LoVo (cell line): ENCODE measurements at places on chromosomes 7 and 10.

DNA sequence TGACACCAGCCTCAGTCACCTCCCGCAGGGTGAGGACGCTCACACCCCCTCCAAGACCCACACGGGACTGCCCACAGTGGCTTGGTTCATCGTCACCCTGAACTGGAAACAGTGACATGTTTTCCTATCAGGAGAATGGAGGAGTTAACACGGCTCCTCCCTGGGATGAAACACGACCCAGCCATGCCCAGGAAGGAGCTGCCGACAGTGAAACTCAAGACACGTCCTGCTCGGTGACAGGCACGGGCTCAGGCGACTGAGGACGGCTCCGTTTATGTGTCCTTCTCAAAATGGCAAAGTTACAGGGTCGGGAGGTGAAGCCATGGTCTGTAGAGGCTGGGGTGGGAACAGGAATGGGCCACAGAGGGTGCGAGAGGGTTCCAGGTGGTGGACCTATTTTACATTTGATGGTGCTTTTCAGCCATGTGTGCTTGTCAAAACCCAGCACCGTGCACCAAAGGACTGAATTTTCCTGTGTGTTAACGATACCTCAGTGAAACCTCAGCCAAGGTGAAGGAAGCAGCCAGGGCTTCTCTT, 272.4 kb downstream of the ADARB2 start:
- DNase-seq = no peak

DNA sequence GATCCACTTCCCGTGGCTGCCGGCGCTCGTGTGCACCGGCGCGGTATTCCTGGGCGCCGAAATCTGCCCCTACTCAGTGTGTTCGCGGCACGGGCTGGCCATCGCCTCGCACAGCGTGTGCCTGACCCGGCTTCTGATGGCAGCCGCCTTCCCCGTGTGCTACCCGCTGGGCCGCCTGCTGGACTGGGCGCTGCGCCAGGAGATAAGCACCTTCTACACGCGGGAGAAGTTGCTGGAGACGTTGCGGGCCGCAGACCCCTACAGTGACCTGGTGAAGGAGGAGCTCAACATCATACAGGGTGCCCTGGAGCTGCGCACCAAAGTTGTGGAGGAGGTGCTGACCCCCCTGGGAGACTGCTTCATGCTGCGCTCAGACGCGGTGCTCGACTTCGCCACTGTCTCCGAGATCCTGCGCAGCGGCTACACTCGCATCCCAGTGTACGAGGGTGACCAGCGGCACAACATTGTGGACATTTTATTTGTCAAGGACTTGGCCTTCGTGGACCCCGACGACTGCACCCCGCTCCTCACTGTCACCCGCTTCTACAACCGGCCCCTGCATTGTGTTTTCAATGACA, 1.3 kb downstream of the CNNM1 start:
- DNase-seq = no peak

DNA sequence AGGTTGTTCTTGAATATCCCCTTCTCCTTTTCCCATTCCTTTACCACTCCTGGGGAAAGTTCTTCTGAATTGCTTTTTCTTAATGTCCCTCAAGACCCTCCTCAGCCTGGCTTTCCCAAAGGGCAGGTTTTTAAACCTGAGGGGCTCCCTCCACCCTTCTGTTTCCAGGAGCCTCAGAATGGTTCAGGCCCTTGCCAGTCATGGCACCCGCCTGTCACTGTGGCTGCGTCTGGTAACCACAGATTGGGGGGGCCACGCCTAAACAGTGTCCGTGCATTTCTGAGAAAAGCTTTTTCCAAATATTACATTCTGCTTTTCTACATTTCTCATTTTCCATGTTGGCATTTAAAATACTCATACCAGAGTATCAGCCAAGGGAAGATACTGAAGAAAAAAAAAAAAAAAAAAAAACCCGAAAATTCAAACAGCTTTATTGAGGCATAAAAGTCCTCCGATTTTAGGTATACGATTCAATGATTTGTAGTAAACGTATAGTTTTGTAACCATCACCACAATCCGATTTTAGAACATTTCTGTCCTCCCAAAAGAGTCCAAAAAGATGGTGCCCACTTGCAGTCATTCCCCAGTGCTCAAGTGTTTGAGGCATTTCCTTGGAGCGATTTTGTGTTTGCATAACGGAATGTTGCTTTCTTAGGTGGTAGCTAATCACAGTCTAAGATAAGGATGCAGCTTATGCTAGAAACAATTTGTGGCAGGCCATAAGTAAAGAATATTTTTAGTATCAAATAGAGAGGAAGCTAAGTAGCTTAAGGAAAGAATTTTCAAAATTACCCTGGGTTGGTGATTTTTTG, 22.1 kb downstream of the HKDC1 start:
- DNase-seq = no peak

DNA sequence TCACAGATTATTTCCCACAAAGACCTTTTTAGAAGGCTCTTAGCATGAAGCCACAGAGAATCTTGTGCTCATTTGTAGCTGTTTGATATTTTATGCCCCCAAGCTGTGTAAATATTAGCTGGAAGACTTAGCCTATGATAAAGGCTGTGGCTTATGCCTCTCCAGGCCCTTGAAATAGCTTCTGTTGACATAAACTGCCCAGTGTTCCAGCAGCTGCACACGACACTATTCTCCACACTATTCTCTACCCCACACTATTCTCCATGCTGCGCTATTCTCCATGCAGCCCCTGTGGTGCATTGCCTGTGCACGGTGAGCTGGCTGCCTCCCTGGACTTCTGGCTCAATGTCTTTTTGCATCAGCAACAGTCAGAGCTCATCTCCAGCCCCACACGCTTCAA, 13.1 kb downstream of the DDC start:
- DNase-seq = no peak

DNA sequence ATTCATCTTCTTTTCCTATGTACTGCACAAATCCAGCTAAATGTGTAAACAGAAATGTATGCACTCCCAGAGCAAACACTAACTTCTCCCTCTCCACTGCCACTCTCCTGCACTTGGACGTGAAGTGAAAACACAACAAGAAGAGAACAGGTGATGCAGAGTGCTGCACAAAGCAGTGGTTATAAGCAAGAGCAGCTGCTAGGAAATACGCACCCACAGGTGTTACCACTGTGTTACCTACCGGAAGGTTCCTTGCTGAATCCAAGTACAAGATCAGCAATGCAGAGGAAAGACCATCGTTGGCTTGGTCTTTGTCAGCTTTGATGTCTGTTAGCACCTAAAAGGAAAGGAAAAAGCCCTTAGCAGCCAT, 54.6 kb upstream of the NCAPG2 start:
- no peak for DNase-seq

DNA sequence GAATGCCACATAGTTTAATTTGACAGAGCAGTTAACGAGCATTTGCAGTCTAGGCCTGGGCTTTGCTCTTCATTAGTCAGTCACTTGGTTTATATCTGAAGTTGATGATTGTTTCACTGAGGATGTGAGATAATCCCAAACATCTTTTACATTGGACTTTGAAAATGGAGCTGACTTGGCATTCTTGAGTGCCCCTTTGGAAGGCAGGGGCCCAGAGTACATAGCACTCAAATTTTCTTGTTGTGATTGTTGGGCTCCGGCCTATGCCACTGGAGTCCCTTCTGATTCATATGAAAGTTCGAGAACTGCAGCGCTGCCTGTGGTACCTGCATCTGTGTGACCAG, 21.9 kb downstream of the DNAJB6 start:
- DNase-seq = no peak

DNA sequence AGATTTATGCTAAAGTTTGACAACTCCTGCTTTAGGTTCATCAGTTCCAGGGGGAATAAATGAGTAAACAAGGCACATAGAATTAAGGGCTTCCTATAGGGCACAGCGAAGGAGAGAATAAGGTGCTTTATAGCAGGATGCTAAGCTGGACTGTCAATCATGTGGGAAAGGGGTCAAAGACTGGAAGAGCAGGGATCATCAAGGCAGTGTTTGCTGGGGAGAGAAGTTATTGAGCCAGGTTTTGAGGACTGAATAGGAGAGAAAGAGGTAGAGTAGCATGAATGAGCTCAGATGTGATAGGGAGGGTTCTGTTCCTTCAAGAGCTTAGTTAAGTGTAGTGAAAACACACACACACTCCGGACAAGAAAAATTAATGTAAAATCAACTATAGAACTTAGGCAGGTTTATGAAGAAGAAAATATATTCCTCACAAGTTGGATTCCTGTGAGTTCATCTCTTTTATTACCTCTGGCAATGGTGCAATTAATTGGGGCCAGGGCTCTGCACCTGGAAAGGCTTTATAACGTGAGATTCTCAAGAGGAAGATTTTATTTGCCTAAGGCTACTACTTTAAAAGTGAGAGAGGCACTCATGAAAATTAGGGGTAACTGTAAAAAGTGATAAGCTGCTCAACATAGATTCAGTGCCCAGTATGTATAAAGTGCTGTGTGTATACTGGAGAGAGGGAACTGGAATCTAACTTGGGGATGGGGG, 222.4 kb downstream of the AUTS2 start:
- DNase-seq = no peak

DNA sequence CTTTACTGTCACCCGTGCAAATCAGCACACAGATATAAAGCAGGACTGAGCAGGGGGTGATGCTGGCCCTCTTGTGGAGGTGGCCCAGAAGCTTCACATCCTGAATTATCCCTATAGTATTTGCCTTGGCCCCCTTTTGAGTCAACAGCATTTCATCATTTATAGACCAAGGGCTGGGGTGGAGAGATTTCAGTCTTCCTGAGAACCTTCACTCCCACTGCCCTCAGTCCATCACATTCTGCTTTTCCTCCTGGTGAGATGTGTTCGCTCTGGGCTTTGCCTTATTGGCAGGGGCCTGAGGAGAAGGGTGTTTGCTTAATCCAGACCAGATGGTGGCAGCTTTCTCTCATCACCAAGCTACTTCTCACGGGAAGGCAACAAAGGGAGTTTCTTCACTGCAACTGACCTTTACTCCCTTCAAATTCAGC, 47.7 kb downstream of the NOC3L start:
- DNase-seq = no peak

GRCh38 chr10:103720328-103720963, 134.9 kb downstream of the SH3PXD2A start:
- DNase-seq = no peak

DNA sequence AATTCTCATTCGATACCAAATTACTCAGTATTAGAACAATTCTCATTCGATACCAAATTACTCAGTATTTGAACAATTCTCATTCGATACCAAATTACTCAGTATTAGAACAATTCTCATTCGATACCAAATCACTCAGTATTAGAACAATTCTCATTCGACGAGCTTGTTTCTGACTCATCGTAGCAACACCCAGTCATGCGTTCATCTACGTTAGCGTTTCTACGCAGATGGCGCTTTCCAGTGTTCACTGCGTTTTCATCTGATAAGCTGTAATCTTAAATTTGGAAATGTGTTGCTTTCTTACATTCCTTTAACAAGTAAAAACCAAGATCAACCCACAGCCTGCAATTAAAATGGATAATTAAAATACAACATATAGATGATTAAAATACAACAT, 276.3 kb downstream of the ZMYND11 start:
- DNase-seq = no peak

- DNase-seq = no peak
Measured at GRCh38 chr7:151393031-151393977, 16.5 kb downstream of the WDR86 start.

DNA sequence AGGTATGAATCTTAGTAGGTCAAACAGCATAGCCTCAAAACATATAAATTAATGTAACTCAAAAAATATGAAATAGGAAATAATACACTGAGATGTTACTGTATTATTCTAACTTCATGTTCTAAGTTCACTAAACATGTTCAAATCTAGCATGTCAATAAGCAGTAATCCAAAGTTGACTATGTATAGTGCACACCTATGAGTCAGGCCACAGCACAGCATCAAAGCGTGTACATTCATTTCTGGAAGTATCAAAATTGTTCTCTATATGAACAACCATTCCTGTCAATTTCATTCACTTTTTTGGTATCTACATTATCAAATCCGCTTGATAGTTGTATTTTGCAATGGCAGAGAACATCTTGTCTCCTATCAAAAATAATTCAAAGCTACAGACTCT, 418.9 kb upstream of the POM121L12 start:
- no peak for DNase-seq

- no peak for DNase-seq
Measured at GRCh38 chr7:101998906-101999240, 181.4 kb downstream of the CUX1 start.

DNA sequence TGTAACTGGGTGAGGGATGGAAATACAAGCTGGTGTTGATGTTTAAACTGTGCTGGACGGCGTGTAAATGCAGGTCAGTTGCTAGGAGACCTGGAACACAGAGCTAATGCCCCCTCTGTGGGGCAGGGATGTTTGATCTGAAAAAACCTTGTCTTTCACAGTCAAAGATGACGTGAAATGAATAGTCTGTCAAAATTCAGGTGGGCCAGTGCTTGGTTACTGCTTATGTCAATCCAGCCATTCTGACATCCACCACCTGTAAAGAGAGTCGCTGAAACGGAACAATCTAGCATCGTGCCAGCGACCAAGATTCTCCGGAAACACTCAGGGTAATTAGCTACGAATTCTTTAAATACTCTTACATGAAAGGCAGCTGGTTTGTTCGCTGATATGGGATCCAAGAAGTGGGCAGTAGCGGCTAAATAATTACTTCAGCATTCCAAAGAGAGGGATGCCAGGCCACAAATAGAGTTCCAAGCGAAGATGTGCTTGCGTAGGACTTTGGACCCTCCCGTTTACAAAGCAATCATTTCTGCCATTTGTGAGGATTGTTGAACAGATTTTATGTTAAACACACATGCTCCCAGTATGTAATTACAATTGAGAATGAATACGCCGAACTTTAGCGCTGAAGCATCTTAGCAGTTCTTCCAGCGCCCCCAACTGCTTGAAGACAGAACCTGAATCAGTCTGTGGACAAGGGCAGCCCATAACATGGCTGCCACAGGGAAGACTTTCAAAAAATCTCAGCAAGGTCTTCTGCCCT, 7.3 kb upstream of the ASB4 start:
- no peak for DNase-seq

DNA sequence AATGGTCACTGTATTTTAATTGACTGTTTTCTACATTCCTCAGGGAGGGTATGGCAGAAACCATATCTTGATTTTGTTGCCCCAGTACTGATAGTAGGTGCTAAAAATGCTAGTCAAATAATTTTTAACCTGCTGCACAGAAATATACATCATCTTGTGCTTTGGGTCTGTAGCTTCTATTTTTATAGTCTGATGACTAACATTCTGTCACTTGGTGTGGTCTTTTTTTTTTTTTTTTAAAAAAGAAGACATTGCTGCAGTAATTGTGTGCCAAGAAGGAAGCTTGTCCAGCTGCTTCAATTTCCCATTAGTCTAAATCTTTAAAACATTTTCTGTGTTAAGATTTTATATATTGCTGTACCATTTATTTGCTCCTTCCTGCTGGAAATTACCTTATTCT, 83.6 kb downstream of the ICA1 start:
- DNase-seq = no peak
